CD4-positive, alpha-beta T cell treated with Interleukin-10 for 1 hour (primary cell): ENCODE measurements at places on chromosomes 6 and 20.

GRCh38 chr6:13038741-13039190 lies 289.6 kb downstream of the TBC1D7 start:
- DNase-seq = no peak

GRCh38 chr6:110528101-110528929 lies 51.9 kb upstream of the SLC22A16 start:
- peak; percentile 70 for DNase-seq

DNA sequence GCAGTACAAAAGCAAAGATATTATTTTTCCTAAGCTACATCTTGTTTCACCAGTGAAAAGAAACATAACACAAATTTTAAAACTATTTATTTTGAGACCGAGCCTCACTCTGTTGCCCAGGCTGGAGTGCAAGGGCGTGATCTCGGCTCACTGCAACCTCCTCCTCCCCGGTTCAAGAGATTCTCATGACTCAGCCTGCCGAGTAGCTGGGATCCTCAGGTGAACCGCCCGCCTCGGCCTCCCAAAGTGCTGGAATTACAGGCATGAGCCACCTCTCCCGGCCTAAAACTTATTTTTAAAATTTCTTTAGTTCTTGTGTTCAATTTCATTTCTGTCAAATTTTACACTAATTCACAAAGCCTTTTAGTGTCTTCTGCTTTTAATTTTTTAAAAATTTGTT lies 5.9 kb downstream of the SRSF12 start:
- DNase-seq = no peak

- DNase-seq = no peak
Observed at GRCh38 chr6:41671376-41671775, 33.1 kb downstream of the MDFI start.

- DNase-seq = no peak
Observed at GRCh38 chr20:14491436-14491835, 154.0 kb upstream of the FLRT3 start.

DNA sequence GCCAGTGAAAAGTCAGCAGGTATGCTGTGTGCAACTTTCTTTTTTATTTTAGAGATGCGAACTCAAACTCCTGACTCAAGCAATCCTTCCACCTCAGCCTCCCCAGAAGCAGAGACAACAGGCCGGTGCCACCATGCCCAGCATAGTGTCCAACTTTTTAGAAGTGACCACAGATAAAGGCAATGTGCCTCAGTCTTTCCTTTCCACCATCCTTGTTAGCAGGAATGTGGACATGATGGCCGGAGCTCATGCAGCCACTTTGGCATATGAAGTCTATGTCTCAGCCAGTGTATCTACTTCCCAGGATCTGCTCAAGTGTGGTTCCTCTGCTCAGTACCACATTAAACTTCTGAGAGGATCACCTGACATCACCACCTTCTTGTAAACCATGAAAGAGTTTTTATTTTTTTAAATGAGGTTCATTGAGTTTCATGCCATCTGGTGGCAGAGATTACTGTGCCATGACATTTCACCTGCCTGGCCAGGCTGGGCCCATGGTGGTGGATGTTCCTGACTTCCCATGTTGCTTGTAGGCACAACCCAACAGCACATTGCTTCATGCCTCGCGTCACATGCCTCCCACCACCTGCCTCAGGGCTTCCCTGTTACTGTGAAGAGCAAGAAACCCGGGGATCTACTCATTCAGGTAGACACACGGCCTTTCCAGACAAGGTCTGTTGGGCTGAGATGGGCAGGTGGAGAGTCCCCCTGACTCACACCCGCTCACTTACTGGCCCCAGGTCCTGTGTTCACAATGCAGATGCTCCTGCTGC lies 216.5 kb downstream of the LY86 start:
- DNase-seq = no peak

- DNase-seq = no peak
Observed at GRCh38 chr6:2558861-2559801, 191.6 kb downstream of the MYLK4 start.

DNA sequence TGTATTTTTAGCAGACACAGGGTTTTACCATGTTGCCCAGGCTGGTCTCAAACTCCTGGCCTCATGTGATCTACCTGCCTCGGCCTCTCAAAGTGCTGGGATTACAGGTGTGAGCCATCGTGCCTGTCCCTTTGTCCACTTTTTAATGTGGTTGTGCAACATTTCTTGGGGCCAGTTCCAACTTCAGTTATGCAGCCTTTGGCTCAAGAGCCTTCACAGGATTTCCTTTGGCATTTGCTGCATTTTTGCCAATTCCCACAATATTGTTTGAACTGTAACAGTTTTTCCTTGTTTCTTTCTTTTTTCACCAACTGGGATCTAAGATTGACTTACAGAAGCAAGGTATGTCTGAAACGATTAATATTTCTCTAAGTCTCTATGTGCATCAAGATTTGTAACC lies 63.6 kb downstream of the EDN1 start:
- no peak for DNase-seq

DNA sequence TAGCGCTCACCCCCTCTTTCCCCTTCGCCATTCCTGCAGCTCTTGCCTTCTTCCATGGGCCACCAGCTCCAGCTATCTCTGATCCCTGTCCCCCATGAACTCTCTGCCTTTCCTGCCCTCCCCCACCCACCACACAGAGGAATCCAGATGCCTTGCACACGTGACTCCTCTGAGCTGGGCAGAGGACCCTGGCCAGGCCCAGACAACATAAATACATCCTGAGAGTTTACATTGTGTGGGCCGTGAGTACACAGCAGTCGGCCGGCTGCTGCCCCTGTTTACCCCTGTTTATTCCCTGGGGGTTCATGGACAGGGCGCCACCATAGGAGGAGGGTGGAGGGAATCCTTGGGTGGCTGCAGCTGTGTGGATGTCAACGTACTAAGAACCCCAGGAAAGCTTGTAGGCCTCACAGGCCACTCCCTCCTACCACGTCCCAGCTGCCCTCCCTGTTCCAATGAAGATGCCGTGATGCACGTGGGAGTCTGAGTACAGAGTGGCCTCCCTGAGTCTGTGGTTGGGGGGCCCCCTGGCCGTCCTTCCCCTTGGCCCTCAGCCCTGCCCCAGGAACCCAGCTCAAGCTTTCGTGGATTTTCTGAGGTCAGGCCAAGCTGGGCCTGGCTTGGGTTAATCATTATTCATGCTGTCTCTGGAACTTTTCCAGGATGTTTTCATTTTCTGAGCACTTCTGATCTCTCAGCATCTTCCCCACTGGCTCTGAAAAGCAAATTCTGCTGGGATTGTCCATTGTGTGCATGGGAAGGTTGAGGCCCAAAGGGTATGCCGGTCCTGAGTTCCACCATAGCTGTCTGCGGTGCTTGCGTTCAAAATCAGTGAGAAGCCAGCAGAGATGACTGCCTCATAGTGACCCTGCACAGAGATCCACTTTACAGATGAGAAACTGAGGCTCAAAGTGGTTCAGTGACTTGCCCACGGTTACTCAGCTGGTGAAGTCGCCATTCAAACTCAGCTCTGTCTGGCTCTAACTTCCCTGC lies 136.3 kb downstream of the MRPL14 start:
- no peak for DNase-seq

DNA sequence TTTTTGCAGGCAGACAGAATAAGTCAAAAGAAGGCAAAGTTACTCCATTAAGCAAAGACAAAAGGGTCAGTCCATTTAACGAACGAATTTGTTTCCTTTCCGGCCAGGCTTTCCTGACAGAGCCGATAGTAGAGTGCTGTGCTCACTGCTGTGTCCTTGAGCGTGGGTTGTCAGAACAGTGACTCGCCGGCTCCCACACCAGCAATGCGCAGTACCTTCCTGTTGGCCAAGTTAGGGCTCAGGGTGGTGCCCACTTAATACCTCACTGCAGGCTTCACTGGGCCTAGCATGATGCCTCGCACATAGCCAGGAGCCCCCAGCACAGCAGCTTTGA lies 294.7 kb downstream of the FOXC1 start:
- DNase-seq = no peak

DNA sequence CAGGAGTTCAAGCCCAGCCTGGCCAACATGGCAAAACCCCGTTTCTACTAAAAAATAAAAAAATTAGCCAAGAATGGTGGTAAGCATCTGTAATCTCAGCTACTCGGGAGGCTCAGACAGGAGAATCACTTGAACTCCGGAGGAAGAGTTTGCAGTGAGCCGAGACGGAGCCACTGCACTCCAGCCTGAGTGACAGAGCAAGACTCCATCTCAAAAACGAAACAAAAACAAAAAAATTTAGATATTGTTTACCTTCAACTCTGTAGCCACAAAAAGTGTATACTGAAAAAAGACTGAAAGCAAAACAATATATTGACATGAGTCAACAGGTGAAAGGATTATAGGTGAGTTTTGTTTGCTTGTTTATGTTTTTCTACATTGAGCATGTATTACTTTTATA lies 30.6 kb upstream of the TAB2 start:
- DNase-seq = no peak

- no peak for DNase-seq
Observed at GRCh38 chr20:17316316-17317038, 89.6 kb downstream of the PCSK2 start.

DNA sequence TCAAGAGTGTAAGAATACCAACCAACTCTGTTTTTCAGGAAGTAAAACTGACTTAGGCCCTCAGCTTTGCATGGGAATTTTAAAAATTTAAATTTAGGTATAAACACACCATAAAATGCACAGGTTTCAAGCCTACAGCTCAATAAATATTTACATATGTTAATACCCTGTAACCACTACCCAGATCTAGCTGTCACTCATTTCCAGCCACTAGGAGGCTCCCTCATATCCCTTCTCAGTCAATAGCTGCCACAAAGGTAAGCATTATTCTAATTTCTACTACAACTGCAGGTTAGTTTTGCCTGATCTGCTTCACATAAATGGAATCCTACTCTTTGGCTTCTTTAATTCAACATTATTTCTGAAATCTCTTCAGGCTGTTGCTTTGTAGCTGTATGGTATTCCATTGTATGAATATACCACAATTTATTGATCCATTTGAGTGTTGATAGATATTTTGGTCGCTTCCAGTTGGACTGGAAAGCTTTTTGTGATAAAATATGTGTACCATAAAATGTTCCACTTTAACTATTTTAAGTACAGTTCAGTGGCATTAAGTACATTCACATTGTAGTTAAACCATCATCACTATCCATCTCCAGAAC lies 32.5 kb upstream of the MEI4 start:
- no peak for DNase-seq

DNA sequence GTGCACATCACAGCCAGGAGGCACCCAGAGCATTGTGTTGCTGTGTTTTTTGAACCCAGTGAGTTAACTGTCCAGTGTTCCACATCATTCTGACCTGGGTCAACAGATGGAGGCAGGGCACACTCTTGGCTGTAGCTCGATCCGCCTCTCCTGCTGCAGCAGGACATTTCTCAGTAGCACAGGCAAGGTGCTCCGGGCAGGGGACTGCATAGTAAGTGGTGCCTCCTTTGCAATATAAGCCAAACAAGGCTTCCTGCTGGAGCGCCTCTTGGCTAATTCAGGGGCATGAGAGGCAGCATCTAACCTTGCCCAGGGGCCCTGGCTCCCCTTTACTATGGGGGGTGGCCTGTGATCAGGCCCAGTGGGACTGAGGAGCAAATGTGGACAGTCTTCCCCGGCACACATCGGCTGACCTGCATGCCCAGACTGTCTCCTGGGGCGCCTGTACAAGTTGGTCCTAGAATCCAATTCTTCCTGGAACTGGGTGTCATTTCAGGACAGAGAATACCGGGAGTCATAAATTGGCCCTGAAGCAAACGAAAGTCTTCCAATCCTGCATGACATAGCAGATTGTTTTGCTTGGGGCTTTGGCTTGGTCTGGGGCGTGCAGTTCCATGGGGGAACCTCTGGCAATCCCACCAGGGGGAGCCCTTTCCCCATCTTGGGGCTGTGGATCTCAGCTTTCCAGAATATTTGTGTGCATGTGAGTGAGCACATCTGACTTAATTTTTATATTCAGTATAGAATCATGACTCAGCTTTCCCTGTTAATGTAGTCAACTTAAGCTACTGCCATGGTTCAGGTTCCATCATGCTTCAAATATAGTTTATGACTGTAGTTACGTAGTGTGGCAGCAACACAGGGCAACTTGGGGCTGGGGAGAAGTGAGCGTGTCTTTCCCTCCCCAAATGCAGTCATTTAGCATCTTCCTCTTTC lies 56.0 kb upstream of the DDR1 start:
- peak; percentile 83 for DNase-seq

DNA sequence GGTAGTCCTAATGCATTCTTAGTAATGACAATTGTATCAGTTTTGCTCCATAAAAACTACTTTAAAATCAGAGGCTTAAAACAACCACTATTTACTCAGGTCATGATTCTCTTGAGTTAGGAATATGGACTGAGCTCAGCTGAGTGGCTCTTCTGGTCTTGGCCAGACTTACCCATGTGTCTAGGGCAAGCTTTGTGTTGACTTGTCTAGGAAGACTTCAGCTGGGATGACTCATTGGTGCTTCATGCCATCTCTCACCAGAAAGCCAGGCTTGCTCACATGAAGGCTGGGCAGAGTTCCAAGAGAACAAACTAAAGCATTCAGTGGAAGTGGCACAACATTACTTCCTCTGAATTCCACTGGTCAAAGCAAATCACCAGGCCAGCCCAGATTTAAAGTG lies 155.3 kb downstream of the DHX35 start:
- DNase-seq = no peak

DNA sequence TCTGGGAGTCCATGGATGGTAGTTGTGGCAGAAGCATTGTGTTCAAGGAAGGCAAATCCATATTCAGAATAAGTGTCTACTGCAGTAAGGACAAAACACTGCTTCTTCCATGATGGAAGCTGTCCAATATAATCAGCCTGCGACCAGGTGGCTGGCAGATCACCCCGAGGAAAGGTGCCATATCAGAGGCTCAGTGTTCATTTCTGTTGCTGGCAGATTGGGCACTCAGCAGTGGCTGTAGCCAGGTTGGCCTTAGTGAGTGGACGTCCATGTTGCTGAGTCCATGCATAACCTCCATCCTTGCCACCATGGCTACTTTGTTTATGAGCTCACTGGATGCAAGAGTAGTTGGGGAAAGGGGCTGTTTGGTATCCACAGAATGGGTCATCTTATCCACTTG lies 130.2 kb downstream of the SGK1 start:
- no peak for DNase-seq

GRCh38 chr6:30876039-30876730 lies 8.1 kb upstream of the DDR1 start:
- DNase-seq = no peak

GRCh38 chr6:133368664-133369063 lies 127.5 kb downstream of the EYA4 start:
- DNase-seq = no peak
